T-cell (primary cell): ENCODE measurements at places on chromosomes 12 and 14. TPM values are rescaled to one million over a fixed set of nuclear protein-coding genes. Genes with fewer than 3 reads are reported as not detected.

GRCh38 chr12:110079477-110080400 is 31.4 kb upstream of the C12orf76 start:
- peak; percentile 49 for DNase-seq

The CPM gene
- 1.6 TPM for total RNA-seq

- no peak for DNase-seq
These were observed 16.8 kb upstream of the MYH7 start for GRCh38 chr14:23452237-23452636.

DNA sequence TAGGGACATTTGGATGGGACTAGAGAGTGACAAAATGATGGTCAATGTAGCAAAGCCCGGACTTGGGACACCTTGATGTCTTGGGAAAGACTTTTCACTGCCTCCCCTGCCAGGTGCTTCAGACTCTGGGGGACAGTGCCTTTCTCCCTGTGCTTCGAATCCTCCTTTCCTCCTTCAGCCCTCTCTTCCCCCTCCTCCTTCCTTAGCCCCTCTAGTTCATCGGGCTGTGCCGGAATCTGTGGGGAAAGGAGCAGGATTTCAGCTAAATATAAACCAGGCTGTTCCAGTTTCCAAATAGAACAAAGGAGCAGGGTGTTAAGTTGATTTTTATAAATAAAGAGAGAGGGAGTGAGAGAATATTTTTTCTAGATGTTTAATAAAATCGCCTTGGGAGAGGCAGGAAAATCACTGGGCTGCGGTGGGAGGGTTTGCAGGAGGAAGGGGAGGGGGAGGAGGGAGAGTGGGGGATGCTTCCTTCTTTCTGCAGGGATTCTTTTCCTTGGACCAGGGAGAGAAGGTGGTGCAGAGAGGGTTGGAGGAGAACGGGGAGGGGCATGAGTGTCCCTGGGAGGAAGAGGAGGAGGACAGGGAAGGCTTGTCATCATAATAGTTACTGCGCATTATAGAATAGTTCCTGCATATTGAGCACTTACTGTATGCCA is 21.3 kb upstream of the CABP1 start:
- DNase-seq = no peak

GRCh38 chr12:8069582-8069981 is 3.4 kb upstream of the C3AR1 start:
- no peak for DNase-seq

GRCh38 chr12:107344035-107344808 is 250.9 kb upstream of the CRY1 start:
- DNase-seq = no peak

- no peak for DNase-seq
These were observed 114.9 kb downstream of the TMEM121 start for GRCh38 chr14:105641075-105641937.

DNA sequence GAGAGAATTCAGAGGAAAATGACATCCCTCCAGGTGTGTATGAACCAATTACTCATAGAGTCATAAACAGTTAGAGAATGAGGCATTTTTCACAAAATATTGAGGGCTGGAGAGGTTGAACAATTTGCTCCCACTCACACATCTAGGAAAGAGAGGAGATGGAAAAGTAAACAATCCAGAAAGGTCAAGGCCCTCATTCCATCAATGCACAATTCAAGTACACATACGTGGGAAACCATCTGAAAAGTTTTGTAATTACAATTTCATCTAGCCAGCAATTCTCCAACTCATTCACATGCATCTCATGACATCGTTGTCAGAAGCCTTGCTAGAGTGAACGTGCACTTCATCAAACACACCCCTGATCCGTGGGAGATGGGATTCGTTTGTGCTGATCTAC is 15.7 kb upstream of the BCL2L14 start:
- no peak for DNase-seq

- no peak for DNase-seq
These were observed 162.5 kb downstream of the PPM1H start for GRCh38 chr12:62772416-62772955.

The KRT74 gene
- total RNA-seq = 0.39 TPM

GRCh38 chr12:27999521-27999920 is 27.0 kb upstream of the PTHLH start:
- no peak for DNase-seq

GRCh38 chr12:120119271-120119973 is 2.9 kb upstream of the RAB35 start:
- DNase-seq = no peak

The TAS2R10 gene
- total RNA-seq = 0.33 TPM

DNA sequence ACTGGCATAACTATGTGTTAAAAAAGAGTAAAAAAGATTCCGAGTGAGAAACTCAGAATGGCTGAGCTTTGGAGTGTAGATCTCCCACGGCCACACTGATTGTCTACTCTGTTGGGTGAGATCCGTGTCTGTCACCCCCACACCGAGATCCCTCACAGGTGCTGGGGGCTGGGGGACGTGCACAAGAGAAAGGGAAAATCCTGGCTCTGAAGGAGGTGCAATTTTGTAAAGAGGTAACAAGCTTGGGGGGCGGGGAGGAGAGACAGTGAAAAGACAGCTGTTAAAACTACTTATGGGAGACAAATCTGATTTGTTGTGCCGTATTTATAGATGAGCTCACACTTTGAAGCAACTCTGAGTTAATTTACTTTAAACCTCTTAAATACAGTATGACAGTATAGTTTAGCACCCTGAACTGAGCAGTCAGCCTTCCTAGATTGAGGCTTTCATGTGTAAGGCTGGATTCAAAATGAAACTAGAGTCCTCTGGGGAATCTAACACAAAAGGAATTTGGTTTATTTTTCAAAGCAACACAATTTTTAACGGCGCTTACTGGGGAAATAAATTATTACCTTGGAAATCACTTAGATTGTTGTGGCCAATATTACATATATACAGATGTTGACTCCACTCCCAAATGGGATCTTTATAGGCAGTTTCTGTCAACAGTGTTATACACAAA is 167.4 kb upstream of the RGS6 start:
- no peak for DNase-seq

DNA sequence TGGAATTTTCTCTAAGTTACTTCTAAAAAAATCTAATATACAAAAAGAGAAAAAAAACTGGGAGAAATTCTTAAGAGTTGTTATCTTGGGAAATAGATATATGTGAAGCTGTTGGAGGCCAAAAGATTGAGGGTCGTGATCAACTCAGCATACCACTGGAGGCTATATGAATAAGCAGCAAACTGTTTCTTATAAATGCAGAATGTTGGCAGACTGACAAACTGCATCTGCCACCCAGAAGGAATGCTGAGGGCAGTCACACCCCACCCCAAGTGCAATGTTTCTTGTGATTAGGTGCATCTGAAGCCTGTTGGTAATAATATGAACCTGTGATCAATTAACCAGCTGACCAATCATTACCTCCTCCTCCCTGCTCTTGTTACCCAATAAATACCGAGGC is 818.6 kb upstream of the MGAT4C start:
- no peak for DNase-seq

The RTN1 gene
- total RNA-seq = not detected

- peak; percentile 95 for DNase-seq
These were observed 369 bp downstream of the DEPDC4 start for GRCh38 chr12:100266585-100266834.

The SPTSSA gene
- total RNA-seq = 3.8 TPM

The CCDC177 gene
- total RNA-seq = not detected

DNA sequence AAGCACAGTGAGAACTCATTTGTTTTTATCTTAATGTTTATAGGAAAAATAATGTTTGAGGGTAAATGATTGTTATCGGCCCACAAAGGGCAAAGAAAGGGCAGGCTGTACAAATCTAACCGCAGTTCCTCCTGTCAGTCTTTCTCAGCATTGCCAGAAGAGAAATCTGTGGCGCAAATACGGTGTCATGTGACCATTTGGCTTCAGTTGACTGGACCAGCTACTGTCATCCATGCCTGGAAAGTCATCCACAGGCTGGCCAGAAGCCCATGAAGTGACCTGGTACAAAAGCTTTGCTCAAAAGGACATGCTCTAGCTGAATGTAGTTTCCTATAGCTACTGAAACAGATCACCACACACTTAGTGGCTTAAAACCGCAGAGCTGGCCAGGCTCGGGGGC is 43.6 kb downstream of the HCAR2 start:
- no peak for DNase-seq

GRCh38 chr12:131075611-131076010 is 121.9 kb downstream of the ADGRD1 start:
- DNase-seq = no peak
